ENCODE measurements at places on chromosomes 12 and 14.
A peak's percentile ranks its signal among the peaks of the same experiment; 100 is the strongest.

GRCh38 chr12:12440784-12441428, 84.0 kb downstream of the BORCS5 start:
- DNase-seq: no peak

GRCh38 chr14:24196071-24197055, 1.1 kb upstream of the TM9SF1 start:
- no peak for DNase-seq

DNA sequence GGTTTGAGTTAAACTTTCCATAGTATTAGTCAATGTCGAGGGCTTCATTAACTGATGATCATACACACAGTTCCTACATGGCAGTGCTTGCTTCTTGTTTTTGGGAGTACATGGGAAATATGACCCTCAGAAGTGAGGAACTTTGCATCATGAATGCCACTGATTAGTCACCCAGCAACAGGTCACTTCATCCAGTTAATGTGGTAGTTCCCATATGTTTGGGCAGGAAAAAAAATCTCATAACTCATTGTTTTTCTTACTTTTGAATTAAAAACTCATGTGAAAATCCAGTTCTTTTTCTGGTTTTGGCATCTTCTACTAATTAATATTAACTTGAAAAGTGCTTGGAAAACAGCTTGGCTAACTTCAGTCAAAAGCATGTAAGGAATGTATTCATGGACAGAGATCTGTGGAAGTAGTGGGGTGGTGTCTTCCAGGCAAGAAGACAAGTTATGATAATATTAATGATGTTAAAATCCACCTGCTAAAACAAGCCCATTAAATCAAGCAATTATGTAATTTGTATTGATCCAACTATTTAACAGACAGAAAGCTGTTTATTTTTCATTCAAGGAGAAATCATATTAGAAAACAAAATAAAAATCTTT, 309.1 kb upstream of the NAV3 start:
- DNase-seq: no peak

- no peak for DNase-seq
Measured at GRCh38 chr14:78103271-78103670, 66.9 kb upstream of the NRXN3 start.

- DNase-seq: no peak
Measured at GRCh38 chr14:89420502-89420901, 3.5 kb upstream of the FOXN3 start.

DNA sequence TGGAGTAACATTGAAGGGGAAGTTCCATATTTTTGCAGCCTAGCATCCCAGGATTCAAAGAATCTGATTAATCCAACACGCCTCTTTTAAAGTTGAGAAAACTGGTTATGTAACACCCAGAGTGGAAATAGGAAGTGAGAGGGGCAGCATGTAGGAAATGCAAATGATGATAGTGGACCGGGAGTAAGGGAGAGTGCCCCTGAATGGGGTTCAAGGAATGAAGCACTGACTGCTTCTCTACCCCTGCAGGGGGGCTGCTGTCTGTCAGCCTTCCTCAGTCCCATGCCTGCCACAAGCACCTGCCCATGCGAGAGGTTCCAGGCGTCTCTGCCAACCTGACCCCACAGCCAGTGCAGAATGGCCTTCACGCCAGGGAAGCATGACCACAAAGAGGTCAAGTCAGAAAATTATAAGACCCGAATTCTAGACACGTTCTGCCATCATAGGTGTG, 126.5 kb upstream of the CCND2 start:
- no peak for DNase-seq

DNA sequence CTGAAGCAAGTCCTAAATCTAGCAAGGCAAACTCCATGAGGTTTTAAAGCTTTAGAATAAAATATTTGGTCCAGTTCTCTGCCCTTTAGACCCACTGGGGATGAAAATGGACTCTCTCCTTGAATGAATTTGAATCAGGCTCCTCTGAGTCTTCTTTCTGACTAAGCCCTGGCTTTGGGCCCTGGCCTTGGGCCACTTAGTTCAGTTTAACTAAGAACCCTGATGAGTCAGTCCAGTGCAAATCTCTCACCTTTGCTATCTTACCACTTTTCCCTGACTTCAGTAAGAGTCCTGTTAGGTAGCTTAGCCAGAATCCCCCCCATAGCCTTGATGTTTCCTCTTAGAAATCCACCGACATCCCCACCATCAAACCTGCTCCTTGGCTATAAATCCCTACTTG, 427.5 kb downstream of the SNAPC1 start:
- no peak for DNase-seq

DNA sequence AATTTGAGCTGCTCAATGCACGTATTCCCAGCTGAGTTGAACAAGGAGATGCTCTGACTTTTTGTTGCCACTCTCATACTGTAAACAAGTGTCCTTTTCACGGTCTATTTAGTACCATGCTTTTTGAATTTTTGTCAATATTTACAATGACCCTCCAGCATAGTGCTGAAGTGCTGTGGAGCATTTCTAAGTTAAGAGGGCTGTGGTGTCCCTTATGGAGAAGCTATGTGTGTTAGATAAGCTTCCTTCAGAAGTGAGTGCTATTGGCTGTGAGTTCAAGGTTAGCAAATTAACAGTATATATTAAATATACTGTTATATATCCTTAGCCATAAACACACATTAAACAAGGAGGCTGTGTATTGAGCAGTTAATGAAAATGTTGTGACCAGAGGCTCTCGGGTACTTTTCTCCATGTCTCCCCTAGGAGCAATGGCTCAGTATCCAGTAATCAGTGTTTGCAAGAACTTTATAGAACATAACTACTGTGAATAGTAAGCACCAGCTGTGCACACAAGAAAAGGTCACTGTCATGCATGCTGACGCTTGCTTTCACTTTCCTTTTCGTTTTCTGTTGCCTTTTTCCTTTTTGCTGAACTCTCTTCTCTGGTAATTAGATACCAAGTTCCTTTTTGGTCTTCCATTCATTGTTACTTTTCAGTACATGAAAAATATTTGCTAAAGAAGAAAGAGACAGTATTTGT, 187.2 kb upstream of the NEDD1 start:
- peak; percentile 1 for DNase-seq

- no peak for DNase-seq
Measured at GRCh38 chr14:93788293-93788542, at the start of gene PRIMA1. PRIMA1 (minus strand) TSS chr14:93788485; CDS start chr14:93787718, 767 bp downstream.

DNA sequence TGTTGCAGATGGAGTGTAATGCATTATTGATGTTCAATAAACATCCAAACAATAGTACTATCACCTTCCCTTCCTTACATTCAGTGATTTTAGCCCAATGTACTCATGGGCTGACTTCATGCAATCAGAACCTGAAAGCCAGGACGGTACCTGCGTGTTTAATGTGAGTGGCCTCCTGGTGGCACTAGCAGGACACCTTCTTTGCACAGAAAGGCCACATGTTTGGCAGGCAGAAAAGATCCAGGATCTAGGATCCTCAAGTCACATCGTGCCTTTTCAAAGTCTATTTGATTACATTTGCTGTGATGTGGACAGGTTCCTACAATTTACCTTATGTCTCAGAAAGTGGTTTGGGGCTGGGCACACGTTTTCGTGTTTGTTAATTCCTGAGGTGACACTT, 82.9 kb downstream of the NEDD1 start:
- no peak for DNase-seq

- no peak for DNase-seq
Measured at GRCh38 chr12:88445705-88446394, 134.4 kb downstream of the KITLG start.

GRCh38 chr12:54579258-54579657, 9.2 kb downstream of the PPP1R1A start:
- no peak for DNase-seq

GRCh38 chr14:56648508-56649301, 69.1 kb downstream of the TMEM260 start:
- DNase-seq: no peak
